Fibroblast of the aortic adventitia (primary cell): ENCODE measurements at places on chromosomes 2 and 18.

- DNase-seq, result no peak
Measured at GRCh38 chr2:78355967-78356366, 669.5 kb upstream of the REG3G start.

DNA sequence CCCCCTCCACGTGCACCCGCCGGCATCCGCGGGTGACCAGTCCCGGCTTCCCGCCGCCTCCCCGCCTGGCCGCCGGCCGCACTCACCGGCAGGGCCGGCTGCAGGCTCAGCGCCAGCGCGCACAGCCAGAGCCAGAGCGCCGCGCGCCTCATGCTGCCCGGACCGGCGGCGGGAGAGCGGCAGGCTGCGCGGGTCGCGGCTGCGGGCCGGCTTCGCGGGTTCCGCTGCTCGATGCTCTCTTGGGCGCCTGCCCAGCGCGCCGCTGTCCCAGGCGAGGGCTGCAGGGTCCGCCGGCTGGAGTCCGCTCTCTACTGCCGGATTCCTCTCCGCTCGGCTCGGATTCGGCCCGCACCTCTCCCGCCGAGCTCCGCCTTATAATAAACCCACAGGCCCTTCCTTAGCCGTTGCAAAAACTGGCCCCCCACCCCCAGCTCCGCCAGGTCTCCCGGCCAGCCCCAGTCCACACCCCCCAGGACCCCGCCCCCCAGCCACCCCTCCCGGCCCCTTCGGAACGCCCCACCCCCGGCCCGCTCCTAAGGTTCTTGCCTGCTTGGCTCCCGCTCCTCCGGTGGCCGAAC, at the start of gene SDC1:
Gene SDC1, minus strand, starts transcription at position 415 of the 578 bp plus-strand sequence. Its CDS starts 263 bp downstream, at position 152.
- peak; percentile 39 for DNase-seq

DNA sequence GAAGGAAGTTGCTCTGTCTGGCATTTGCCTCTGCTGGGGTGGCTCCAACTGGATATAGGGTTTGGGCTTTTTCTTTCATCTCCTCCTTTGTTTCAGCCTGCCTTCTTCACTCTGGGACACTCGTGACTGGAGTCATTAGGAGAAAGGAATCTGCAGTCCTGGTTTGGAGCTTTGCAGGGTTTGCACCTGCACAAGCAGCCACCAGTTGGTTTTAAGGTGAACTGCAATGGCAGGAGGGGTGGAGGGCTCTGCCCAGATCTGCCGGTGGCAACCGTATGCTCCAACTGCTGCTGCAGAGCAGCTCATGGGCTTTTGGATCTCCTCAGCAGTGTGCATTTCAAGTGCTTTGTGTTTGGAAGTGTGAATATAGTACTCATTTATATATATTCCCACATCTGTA, 131.3 kb upstream of the MGAT5 start:
- DNase-seq, result no peak

- no peak for DNase-seq
Measured at GRCh38 chr2:235283246-235283645, 210.6 kb upstream of the AGAP1 start.

GRCh38 chr2:152544638-152545037, 172.6 kb downstream of the PRPF40A start:
- DNase-seq, result no peak
